ENCODE measurements at places on chromosomes 2 and 18. TPM values are rescaled to one million over a fixed set of nuclear protein-coding genes. Genes with fewer than 3 reads are reported as not detected.

DNA sequence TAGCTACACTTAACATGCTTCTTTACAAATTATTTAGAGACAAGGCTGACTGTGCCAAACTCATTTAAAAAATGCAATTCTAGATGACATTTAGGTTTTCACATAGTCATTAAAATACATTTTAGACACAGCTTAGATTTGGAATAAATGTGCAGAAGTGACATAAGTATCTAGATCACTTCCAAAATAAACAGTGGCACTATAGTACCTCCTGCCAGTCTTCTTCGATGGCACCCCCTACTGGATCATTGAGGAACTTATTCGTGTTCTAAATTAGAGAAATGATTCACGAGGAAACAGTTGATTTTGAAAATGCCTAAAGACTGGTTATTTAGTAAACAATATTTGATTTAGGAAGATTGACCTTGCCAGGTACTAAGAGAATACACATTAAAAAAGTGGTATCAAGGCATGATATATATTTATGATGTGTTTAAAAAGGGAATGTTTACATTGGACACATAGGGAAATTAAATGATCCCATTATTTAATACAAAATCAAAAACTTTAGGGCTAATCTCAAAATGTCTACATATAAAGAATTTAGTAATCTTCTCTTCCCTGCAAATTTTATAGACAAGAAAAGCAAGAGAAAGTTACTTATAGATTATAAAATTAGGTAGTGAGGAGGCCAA, 323.9 kb downstream of the XIRP2 start:
- peak; percentile 55 for DNase-seq

GRCh38 chr18:8615397-8616027, 6.3 kb downstream of the RAB12 start:
- DNase-seq = peak; percentile 34

DNA sequence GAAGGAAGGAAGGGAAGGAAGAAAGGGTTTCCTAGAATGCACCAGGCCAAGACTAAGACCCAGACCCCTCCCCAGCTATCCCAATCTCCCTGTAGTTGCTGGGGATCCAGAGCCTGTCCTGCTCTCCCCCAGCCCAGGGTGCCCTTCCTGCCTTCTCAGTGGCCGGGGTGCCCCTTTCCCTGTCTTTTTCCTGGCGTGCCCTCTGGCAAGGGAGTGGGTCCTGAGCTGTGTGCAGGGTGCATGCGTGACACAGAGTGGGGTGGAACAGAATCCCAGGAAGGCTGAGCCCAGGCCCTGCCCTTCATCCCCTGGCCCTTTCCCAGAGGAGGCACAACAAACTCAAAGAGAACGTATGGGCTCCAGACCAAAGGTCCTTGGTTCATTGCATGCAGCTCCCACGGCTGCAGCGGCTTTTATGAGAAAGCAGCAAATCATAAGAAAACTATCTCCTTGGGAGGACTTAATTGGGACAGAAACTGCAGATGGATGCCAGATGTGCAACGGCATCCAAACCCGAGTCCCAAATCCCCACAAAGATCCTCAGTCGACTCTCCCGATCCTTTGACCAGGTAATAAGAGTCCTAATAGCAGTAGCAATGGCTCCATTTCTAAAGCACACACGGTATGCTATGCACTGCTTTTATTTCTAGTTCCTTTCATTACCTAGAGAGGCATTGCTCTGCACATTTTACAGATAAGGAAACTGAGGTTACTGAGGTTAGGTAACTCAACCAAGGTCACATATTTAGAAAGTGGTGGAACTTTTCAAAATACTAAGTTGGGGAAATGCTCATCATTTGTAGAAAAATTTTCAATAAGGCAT, 12.7 kb upstream of the ARID5A start:
- no peak for DNase-seq

- no peak for DNase-seq
Observed at GRCh38 chr2:13109516-13109915, 392.8 kb downstream of the TRIB2 start.

DNA sequence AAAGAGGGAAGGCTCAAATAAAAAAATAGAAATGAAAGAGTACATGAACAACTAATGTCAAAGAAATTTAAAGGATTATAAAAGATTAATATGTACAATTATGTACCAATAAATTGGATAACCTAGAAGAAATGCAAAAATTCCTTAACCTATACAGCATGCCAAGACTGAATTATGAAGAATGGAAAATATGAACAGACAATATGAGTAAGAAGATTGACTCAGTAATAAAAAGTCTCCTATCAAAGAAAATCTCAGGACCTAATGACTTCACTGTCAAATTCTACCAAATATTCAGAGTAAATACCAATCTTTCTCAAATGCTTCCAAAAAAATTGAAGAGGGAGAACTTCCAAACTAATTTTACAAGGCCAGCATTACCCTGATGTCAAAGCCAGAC, 120.2 kb upstream of the SPOPL start:
- DNase-seq = no peak

The TMEM200C gene
- total RNA-seq = 0.07 TPM

The DSG1 gene
- total RNA-seq = not detected

The GMPPA gene
- 39.1 TPM for total RNA-seq

The TMEM182 gene
- 0.95 TPM for total RNA-seq

The DYSF gene
- 134 TPM for total RNA-seq

Measured in endothelial cell of umbilical vein (primary cell).